ENCODE measurements at places on chromosomes 16 and 17. TPM values are rescaled to one million over a fixed set of nuclear protein-coding genes. Genes with fewer than 3 reads are reported as not detected.

Gene CCL17
- total RNA-seq, result not detected

Gene TNRC6C
- 63.8 TPM for total RNA-seq

Gene GJC1
- not detected for total RNA-seq

Gene SPG7
- total RNA-seq, result 153 TPM

Gene ACSF2
- 82.6 TPM for total RNA-seq

Gene AOC3
- total RNA-seq, result 1.2 TPM

Gene GRB7
- 0.84 TPM for total RNA-seq

Gene CHST4
- total RNA-seq, result not detected

Gene TPSG1
- total RNA-seq, result not detected

Gene LYZL6
- total RNA-seq, result not detected

DNA sequence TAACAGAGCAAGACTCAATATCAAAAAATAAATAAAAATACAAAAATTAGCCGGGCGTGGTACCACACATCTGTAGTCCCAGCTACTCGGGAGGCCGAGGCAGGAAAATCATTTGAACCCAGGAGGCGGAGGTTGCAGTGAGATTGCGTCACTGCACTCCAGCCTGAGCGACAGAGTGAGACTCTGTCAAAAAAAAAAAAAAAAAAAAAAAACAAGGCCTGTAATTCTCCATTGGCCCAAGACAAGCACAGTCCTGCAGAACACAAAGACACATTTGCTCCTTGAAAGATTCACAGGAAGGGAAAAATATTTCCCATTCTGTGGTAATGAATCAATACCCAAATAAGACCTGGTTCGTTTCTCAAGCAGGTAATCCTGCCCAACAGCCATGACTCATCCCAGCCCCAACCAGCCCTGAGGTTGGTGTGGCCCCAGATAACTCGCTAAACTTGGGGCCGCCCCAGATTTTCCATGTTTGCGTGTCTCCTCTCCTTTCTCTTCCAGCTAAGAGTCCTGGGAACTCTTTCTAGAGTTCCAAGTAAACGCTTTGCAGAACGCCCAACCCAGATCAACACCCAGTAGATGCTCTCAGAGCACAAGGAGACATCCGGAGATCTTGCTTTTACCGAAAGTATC is 40.3 kb upstream of the SNN start:
- no peak for DNase-seq
- no peak overlapping the region for H3K27ac ChIP-seq
- no peaks in the 10 kb centered on the region for H3K36me3 ChIP-seq
- H3K4me1 ChIP-seq, result peaks cover 63% of the 10 kb centered on the region

- H3K4me3 ChIP-seq, result no peak overlapping the region
- no peaks in the 10 kb centered on the region for H3K27me3 ChIP-seq
- no peaks in the 10 kb centered on the region for H3K4me1 ChIP-seq
- DNase-seq, result no peak
- H3K36me3 ChIP-seq, result no peaks in the 10 kb centered on the region
- H3K27ac ChIP-seq, result no peak overlapping the region
Measured at GRCh38 chr17:29237476-29238132, 9.1 kb upstream of the CRYBA1 start.

DNA sequence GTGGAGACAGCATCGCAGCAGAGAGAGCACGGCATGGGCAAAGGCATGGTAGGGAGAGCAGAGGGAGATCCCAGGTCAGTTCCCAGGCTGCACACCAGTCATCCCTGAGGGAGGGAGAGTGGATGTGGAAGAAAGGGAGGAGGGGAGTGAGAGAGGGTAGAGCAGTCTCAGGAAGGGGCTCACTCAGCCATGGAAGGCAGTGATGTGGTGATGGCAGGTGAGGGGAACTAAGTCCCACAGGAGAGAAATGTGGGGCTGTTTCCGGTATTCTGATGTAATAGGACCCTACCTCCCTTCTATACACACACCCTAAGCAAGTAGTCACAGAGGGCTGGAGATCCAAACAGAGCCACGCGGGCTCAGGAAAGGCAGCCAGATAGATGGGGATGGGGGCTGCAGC is 500.3 kb upstream of the CDH11 start:
- no peak for DNase-seq
- H3K27me3 ChIP-seq, result no peaks in the 10 kb centered on the region
- H3K4me1 ChIP-seq, result no peaks in the 10 kb centered on the region
- no peak overlapping the region for H3K4me3 ChIP-seq
- H3K36me3 ChIP-seq, result no peaks in the 10 kb centered on the region

DNA sequence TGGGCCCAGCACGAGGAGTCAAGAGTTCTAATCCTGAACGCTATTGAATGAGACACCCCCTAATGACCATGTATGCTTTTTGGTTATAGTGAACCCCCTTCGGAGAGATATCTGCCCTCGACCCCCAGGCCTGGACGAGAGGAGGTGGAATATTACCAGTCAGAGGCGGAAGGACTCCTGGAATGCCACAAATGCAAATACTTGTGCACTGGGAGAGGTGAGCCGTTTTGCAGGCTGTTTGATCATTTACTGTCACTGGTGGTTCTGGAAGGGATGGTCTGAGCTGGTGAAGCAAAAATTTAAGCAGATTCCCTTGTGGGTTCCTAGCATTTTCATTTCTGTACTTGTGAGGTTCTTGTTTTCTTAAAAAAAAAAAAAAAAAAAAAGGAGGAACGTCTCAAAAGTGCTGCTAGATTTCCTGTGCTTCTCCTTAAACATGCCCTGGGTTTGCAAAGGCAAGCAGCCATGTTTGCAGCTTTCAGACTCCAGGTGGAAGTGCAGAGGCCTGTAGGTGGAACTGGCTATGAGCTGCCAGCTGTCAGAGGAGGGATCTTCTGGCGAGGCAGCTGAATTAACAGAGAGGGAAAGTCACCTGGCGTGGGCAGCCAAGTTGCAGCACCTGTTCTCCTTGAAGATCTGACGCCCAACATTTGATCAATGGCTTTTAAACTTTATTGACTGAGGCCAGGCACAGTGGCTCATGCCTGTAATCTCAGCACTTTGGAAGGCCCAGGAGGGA is 3.5 kb downstream of the MARVELD3 start:
- H3K27ac ChIP-seq, result no peak overlapping the region
- no peak overlapping the region for H3K4me3 ChIP-seq
- peaks cover 26% of the 10 kb centered on the region for H3K27me3 ChIP-seq
- peaks cover 17% of the 10 kb centered on the region for H3K4me1 ChIP-seq
- no peak for DNase-seq

GRCh38 chr16:85461814-85462713 is 151.1 kb upstream of the GSE1 start:
- H3K4me1 ChIP-seq, result peaks cover 23% of the 10 kb centered on the region
- no peak for DNase-seq
- H3K36me3 ChIP-seq, result no peaks in the 10 kb centered on the region
- peak overlapping the region; percentile 15 for H3K4me3 ChIP-seq

- H3K27ac ChIP-seq, result no peak overlapping the region
- H3K27me3 ChIP-seq, result no peaks in the 10 kb centered on the region
- H3K4me1 ChIP-seq, result peaks cover 43% of the 10 kb centered on the region
Measured at GRCh38 chr17:65564793-65565192, 3.3 kb upstream of the AXIN2 start.

GRCh38 chr17:77312786-77313599 is 172.2 kb downstream of the SEC14L1 start:
- H3K36me3 ChIP-seq, result no peaks in the 10 kb centered on the region
- DNase-seq, result no peak
- no peaks in the 10 kb centered on the region for H3K27me3 ChIP-seq

- DNase-seq, result no peak
- peaks cover 47% of the 10 kb centered on the region for H3K27me3 ChIP-seq
- no peaks in the 10 kb centered on the region for H3K36me3 ChIP-seq
- H3K27ac ChIP-seq, result no peak overlapping the region
- H3K4me3 ChIP-seq, result no peak overlapping the region
- peaks cover 28% of the 10 kb centered on the region for H3K4me1 ChIP-seq
Measured at GRCh38 chr17:4789701-4789950, 862 bp downstream of the GLTPD2 start.

DNA sequence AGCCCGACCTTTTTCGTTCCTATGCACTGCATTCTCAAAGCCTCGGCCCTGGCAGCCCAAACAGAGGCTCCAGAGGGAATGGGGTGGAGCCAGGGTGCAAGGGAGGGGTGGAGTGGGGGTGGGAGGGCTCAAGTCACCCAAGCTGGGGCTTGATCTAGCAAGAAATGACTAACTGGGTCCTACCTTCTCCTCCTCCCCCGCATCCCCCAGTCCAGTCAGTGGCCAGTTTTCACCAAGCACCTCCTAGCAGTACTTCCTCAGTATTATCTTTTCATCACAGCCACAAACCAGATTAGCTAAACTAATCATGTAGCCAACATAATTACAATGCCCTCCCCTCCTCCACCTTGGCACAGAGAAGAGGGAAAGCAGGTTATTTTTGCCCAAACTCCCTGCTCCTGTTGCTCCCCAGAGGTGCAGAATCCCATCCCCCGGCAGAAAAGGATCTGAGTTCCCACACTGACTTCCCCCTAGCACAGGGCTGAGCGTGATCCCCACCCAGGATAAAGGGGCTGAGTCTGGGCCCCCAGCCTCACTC is 2.2 kb downstream of the JUP start:
- no peaks in the 10 kb centered on the region for H3K27me3 ChIP-seq
- no peaks in the 10 kb centered on the region for H3K36me3 ChIP-seq
- H3K4me1 ChIP-seq, result peaks cover 33% of the 10 kb centered on the region
- no peak overlapping the region for H3K27ac ChIP-seq
- H3K4me3 ChIP-seq, result no peak overlapping the region

GRCh38 chr17:42460371-42460770 is 1.7 kb downstream of the ATP6V0A1 start:
- H3K36me3 ChIP-seq, result peaks cover 7% of the 10 kb centered on the region
- peaks cover 41% of the 10 kb centered on the region for H3K4me1 ChIP-seq
- H3K27me3 ChIP-seq, result no peaks in the 10 kb centered on the region
- H3K27ac ChIP-seq, result no peak overlapping the region
- no peak for DNase-seq

DNA sequence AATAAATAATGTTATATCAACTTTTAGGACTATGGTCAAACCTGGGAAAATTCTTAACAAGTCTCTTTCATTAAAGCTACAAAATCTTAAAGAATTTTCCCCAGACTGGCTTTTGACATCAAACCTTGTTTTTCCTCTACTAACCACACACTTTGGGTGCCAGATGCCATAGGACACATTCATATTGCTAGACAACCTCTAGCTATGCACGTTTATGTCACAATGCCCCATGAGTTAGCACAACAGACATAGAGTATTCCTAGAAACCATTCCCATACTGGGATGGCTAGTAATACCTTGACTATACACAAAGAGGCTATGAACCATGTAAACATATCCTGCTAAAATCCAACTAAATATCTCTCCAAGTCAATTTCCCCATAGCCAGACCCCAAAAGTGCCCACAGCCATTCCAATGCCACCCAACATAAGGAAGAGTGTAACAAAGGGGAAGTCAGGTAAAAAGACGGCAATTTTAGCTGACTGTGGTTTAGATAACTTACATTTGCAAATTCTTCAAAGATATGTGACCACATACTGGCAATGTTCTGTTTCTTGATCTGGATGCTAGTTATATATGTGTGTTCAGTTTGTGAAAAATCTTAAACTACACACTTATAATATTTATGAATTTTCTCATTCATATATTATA is 23.4 kb downstream of the SMURF2 start:
- no peak overlapping the region for H3K27ac ChIP-seq
- H3K36me3 ChIP-seq, result no peaks in the 10 kb centered on the region
- H3K4me1 ChIP-seq, result peaks cover 11% of the 10 kb centered on the region
- no peaks in the 10 kb centered on the region for H3K27me3 ChIP-seq

DNA sequence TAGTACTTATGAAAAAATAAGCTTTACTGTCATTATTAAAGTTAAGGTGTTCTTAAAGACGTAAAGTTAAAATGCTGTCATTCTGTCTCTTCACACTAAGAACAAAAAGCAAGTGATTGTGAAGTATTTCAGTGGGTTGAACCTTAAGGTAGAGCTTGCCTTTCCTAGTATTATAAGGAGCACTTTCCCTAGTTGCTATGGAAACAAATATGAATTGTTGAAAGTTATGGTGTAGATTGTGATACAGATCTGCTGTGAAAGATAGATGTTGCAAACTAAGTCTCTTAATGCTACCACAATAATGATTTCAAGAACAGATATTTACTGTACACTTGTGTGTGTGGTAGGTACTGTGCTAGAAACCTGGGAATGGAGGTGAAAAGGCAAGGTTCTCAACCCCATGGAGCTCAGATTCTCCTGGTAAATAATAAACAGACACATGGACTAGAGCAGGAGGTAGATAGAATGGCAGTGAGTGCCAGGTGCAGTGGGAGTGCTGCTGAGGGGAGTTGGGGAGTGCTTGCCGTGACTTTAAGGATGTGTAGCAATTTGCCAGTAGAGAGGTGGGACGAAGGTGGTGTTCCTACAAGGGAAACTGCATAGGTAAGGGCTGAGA is 34.7 kb downstream of the MRTFB start:
- no peak overlapping the region for H3K4me3 ChIP-seq
- DNase-seq, result no peak
- H3K27me3 ChIP-seq, result no peaks in the 10 kb centered on the region
- H3K36me3 ChIP-seq, result no peaks in the 10 kb centered on the region
- no peak overlapping the region for H3K27ac ChIP-seq

GRCh38 chr16:77956231-77956630 is 66.1 kb upstream of the CLEC3A start:
- no peaks in the 10 kb centered on the region for H3K36me3 ChIP-seq
- no peak for DNase-seq
- no peak overlapping the region for H3K4me3 ChIP-seq
- H3K4me1 ChIP-seq, result no peaks in the 10 kb centered on the region
- no peak overlapping the region for H3K27ac ChIP-seq

DNA sequence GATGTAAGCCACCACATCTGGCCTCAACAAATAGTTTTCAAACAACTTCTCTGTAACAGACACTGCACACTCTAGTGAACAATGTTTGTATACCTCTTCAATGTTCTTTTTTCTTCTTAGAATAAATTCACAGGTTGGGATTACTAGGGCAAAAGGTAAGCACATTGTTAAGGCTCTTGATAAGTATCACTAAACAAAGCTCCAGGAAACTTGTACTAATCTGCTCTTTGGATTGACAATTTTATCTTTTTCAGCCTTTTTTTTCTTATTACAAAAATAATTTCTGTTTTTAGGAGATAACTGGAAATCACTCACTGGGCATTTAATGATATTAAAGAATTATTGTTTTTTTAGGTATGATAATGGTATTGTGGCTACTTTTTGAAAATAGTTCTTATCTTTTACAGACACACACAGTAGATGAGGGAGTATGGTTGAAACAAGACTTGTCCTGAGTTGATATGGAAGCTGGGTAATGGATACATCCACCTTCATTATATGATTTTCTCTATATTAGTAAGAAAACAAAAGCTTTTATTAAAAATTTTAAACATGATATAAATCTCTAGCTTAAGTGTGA is 7.7 kb upstream of the MPRIP start:
- H3K4me1 ChIP-seq, result peaks cover 21% of the 10 kb centered on the region
- no peak overlapping the region for H3K27ac ChIP-seq
- H3K4me3 ChIP-seq, result no peak overlapping the region
- H3K27me3 ChIP-seq, result no peaks in the 10 kb centered on the region
- DNase-seq, result no peak
- no peaks in the 10 kb centered on the region for H3K36me3 ChIP-seq

GRCh38 chr17:33712120-33712519 is 419.0 kb upstream of the ASIC2 start:
- no peaks in the 10 kb centered on the region for H3K36me3 ChIP-seq
- no peaks in the 10 kb centered on the region for H3K27me3 ChIP-seq
- no peak overlapping the region for H3K4me3 ChIP-seq
- no peak overlapping the region for H3K27ac ChIP-seq
